ENCODE measurements at places on chromosomes 3 and 15. TPM values are rescaled to one million over a fixed set of nuclear protein-coding genes. Genes with fewer than 3 reads are reported as not detected.

DNA sequence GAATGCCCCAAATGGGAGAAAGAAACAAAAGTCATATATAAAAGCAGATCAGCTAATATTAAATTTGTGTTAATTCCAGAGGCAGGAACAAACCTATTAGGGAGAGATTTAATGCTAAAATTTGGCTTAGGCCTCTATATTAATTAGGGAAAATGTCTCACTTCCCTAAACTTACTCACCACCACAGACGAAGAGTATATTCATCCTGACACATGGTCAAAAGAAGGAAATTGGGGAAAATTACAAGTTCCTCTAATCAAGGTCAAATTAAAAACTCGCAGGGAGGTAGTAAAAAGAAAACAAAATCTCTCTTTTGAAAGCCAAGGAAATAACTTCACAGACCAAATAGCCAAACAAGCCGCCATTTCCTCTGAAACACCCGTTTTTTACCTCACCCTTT is 32.2 kb downstream of the GRM2 start:
- no peak for DNase-seq

The ZNF660 gene
- total RNA-seq, result 4.0 TPM

DNA sequence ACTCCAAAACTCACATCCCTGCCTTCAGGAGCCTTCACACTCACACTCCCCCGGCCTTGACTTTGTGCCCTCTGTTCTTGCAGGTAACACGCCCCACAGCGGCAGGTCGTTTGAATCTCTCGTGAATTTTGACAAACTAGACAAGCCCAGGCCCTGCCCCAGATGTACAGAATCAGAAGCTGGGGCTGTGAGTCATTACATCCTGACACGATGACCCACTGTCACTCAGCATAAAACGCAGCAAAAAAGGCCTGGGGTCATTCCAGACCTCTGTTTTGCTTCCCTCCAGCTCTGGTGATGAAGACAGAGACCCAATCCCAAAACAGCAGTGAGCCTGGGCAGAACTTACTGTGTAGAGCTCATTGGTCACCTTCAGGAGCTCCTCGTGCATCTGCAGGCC is 116.4 kb upstream of the RAD18 start:
- no peak for DNase-seq

DNA sequence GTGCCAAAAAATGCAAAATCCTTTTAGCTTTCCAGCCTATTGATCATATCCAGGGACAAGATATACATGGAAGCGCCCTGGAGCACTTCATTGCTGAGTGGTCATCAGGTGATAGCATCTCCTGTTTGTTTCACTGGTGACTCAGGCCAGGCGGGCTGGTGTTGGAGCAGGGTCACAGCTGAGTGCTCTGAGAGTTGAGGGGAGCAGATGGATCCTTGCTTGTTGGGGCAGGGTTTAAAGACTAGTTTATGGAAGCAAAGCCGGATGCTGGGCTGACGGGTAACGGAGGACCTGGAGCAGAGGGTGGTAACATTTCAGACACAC is 405.0 kb upstream of the TPM1 start:
- no peak for DNase-seq

The TARS3 gene
- 21.3 TPM for total RNA-seq

- no peak for DNase-seq
Measured at GRCh38 chr3:116316771-116317170, 128.5 kb downstream of the LSAMP start.

The FANCD2OS gene
- total RNA-seq, result not detected

The IL5RA gene
- not detected for total RNA-seq

DNA sequence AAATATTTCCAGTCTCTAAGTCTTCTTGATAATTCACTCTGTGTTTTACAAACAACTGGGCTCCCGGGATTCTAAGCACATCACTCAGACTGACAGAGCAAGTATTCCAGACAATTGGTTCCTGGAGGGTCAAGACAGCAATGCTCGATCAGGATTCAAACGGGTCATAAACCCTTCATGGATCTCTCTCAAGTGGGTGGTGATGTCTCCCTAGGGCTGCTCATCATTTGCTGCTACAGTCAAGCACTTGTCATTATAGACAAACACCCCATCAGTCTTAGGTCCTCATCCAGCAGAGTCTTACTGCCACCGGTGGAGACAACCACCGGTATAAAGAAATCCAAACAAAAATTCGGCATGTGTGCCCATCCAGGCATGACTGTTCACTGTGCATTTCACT is 921.1 kb downstream of the FHIT start:
- DNase-seq, result no peak

DNA sequence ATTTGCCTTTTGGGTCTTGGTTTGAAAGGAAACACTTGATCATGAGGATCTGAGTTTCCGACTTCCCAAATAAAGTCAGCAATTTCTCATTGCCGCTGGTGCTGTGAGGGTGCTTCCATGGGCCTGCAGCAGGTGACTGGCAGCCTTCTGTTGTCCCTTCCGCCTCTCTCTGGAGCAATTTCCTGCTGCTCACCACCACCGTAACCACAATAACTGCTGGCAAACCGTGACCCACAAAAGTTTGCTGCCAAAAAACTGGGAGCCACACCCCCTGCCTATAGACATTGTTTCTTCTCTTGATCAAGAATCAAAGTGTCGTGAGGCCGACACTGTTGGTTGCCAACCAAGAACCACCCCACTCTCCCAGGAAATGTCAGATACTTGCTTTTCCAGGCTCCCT is 164.0 kb downstream of the NR2F2 start:
- DNase-seq, result no peak

GRCh38 chr15:80106051-80106450 is 46.6 kb downstream of the ZFAND6 start:
- DNase-seq, result no peak

DNA sequence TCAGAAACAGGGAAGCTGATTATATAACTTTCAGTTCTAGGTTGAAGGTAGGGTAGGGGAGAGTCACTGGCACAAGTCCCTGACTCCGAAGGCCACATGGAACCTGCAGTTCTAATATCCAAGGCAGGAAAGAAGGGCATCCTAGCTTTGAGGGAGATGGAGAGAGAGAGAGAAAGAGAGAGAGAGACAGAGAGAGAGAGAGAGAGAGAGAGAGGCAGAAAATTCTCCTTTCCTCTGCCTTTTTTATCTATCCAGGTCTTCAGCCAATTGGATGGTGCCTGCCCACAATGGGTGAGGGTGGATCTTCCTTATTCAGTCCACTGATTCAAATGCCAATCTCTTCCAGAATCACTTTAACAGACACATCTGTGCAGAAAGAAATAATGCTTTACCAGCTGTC is 35.7 kb upstream of the TMEM45A start:
- DNase-seq, result no peak

DNA sequence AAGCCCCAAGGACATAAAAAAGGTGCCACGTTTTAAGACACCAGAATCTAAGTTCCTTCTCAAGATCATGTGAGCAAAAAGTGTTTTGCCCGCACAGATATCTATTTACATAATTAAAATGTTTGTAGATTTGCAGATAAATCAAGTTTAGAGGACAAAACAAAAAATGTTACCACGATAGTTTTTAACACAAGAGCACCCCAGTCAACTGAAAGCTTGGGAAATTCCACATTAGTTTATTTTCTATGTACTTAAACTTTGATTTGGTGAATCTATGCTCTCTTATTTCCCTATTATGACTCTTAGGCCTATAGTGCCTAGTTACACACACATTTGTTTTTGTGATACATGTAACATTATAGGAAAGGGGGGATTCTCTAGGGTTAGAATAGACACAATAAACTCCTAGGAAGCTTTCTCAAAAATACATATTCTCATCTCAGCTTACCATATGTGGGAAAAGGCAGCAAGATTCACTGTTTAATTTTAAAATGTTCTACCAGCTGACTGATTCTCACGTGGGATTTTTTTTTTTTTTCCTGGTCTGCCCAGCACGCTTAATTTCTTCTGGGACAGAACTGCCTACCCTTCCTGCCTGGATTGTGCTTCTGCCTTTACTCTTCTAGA is 8.4 kb upstream of the LEKR1 start:
- DNase-seq, result no peak

The ACAN gene
- not detected for total RNA-seq

- peak; percentile 83 for DNase-seq
Measured at GRCh38 chr15:33145447-33145846, 49.1 kb downstream of the FMN1 start.

DNA sequence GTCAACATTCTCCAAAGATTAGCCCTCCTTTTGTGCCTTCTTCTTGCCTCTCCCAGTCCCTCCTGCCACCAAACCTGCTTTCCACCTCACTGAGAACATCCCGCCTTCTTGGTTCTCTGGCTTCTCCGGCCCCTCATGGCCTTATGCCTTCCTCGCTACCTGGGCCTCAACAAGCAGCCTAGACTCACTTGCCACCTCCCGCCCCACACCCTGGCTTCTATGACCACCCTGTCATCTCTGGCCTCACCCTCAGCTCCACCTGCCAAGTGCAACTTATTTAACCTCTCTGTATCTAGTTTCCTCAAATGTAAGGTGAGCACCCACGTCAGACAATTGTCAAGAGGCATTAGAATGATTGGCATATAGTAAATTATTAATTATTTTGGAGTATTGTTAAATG is 68.8 kb upstream of the MEX3B start:
- DNase-seq, result no peak

GRCh38 chr3:45535665-45536064 is 58.9 kb upstream of the LIMD1 start:
- DNase-seq, result no peak

DNA sequence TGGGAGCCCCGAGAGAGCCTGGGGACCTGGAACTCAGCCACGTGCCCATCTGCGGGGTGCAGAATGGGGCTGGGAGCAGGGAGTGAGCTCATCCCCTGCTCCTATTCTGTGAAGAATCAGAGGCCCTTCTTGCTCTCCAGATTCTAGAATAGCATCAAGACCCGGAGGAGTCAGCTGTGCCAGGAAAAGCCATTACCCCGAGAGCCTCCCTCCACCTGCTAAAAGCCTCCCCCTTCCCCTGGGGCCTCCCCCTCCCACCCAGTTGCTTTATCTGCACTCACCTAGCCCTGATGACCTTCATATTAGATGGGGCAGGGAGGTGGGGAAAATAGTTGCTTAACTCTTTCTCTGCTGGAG is 23.1 kb downstream of the CCDC33 start:
- no peak for DNase-seq

GRCh38 chr3:13111173-13111872 is 38.1 kb upstream of the IQSEC1 start:
- peak; percentile 70 for DNase-seq

GRCh38 chr15:78255421-78256043 is 8.8 kb upstream of the DNAJA4 start:
- DNase-seq, result no peak

GRCh38 chr3:71389911-71390573 is 193.5 kb downstream of the FOXP1 start:
- peak; percentile 47 for DNase-seq

- DNase-seq, result no peak
Measured at GRCh38 chr3:13294442-13295351, 125.4 kb downstream of the NUP210 start.

The ROBO2 gene
- total RNA-seq, result 0.98 TPM

GRCh38 chr3:149581681-149582370 is 76.0 kb downstream of the WWTR1 start:
- peak; percentile 68 for DNase-seq

The CISH gene
- 29.6 TPM for total RNA-seq

The AMIGO3 gene
- 0.98 TPM for total RNA-seq

The NR2E3 gene
- total RNA-seq, result not detected

The GOLGA6L4 gene
- 5.2 TPM for total RNA-seq

- DNase-seq, result no peak
Measured at GRCh38 chr15:56989411-56989924, 71.0 kb downstream of the TCF12 start.

DNA sequence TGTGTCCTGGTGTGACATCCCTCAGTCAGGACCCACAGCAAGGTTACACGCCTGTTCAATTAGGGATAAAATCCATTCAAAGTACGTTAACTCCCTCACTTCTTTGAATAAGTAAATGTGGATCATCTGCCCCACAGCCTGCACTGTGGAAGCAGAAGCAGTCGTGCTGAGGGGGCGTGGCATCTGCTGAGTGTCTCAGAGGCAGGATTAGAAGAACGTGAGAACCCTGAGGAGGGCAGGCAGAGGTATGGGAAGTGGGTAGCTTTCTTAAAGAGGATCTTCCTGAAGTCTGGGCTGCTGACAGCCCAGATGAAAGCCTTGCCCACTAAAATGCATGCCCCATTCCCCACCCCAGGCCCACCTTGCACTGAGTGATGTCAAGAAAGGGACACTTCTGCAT is 28.5 kb downstream of the CRABP1 start:
- DNase-seq, result no peak

GRCh38 chr3:159761848-159762635 is 226.6 kb upstream of the IL12A start:
- DNase-seq, result no peak

DNA sequence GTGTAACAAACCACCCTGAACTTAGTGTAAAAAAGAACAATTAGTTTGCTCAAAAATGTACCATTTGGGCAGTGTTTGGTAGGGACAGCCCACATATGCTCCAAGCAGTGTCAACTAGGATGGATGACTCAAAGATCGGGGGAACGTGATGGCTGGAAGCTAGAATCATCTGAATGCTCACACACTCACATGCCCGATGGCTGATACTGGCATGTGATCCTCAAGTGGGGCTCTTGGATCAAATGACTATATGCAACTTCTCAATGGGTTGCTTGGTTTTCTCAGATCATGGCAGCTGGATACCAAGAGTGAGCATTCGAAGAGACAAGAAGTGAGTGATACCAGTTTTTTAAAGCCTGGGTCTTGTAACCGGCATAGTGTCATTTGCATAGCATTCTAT is 335.9 kb upstream of the KCNMB2 start:
- no peak for DNase-seq

The KY gene
- 0.33 TPM for total RNA-seq

DNA sequence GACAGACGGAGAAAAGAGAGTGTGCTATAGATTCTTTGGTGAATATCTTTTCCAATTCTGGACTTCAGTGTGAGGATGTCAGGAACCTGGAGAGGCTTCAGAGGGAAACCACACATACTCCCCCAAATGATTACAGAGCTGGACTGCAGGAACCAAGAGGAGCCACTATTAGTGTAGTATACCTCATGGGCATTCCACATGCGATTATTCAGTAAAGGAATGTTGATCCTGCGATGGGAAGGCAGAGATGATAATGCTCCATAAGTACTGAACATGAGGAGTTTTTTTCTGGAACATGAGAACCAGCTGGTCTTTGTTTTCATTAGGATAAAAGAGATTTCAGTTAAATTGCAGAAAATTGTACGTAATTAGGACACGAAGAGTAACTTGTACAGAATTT is 18.7 kb downstream of the STARD9 start:
- DNase-seq, result no peak

GRCh38 chr15:91522605-91523332 is 330.7 kb upstream of the SLCO3A1 start:
- no peak for DNase-seq

The TFG gene
- 77.0 TPM for total RNA-seq

DNA sequence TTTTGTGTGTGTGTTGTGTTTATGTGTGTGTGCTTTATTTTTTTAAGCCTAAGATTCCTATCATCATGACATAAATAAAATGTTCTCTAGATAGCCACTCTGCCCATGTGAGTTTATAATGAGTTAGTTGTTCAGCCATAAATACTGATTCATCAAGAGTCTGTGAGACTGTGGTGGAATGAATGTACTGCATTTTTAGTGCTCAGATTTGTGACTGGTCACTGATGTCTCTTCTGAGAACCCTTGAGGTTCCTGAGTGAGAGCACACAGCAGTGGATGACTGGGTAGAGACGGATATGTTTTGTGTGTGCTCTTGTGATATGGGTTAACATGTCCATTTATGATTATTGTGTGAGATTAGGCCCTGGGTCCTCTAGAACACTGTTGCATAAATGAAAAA is 51.2 kb downstream of the SETD5 start:
- DNase-seq, result no peak

The PPP1R14D gene
- not detected for total RNA-seq

Measured in breast epithelium (tissue), 4 donors.